Aorta (tissue), 5 donors: ENCODE measurements at places on chromosomes 16 and 17. TPM values are rescaled to one million over a fixed set of nuclear protein-coding genes. Genes with fewer than 3 reads are reported as not detected.

PRR15L gene
- not detected for total RNA-seq

IL32 gene
- total RNA-seq = 71.6 TPM

FBXL16 gene
- 0.18 TPM for total RNA-seq

CHD9NB gene
- 0.88 TPM for total RNA-seq

KRT33A gene
- total RNA-seq = not detected

GAS2L2 gene
- not detected for total RNA-seq

SLC38A8 gene
- not detected for total RNA-seq

TPSD1 gene
- total RNA-seq = not detected

CDK5R1 gene
- total RNA-seq = 1.0 TPM

CCL16 gene
- total RNA-seq = 1.9 TPM

MC1R gene
- 10.2 TPM for total RNA-seq

NECAB2 gene
- 0.23 TPM for total RNA-seq

EFCAB5 gene
- 1.1 TPM for total RNA-seq

PNMT gene
- 1.5 TPM for total RNA-seq

GDE1 gene
- total RNA-seq = 39.0 TPM

ALDH3A1 gene
- 0.27 TPM for total RNA-seq

TP53TG3F gene
- total RNA-seq = not detected

IGFALS gene
- total RNA-seq = not detected

VMO1 gene
- total RNA-seq = 19.3 TPM

SLC47A1 gene
- total RNA-seq = 5.7 TPM

TNFRSF13B gene
- total RNA-seq = not detected

KRT34 gene
- not detected for total RNA-seq

PCGF2 gene
- total RNA-seq = 61.4 TPM

IRF8 gene
- 12.5 TPM for total RNA-seq

NOD2 gene
- total RNA-seq = 3.7 TPM

ATP1B2 gene
- total RNA-seq = 7.2 TPM

SHISA9 gene
- total RNA-seq = 0.10 TPM

ADAD2 gene
- total RNA-seq = not detected

ABCA9 gene
- total RNA-seq = 25.1 TPM

TNFSF12 gene
- 84.5 TPM for total RNA-seq

ABCA5 gene
- 20.1 TPM for total RNA-seq

OR2C1 gene
- total RNA-seq = not detected

VTN gene
- total RNA-seq = 1.5 TPM

DNAAF8 gene
- 0.24 TPM for total RNA-seq

CDH8 gene
- total RNA-seq = 4.1 TPM

RRAD gene
- total RNA-seq = 30.1 TPM

OR3A2 gene
- total RNA-seq = not detected

SLC5A11 gene
- not detected for total RNA-seq

SEC14L5 gene
- 0.90 TPM for total RNA-seq

ZSCAN10 gene
- total RNA-seq = not detected

SLFN12L gene
- 3.1 TPM for total RNA-seq

OR1F1 gene
- total RNA-seq = not detected

GRIN2A gene
- total RNA-seq = 2.0 TPM

APOBR gene
- 2.5 TPM for total RNA-seq

COASY gene
- total RNA-seq = 43.2 TPM

CTRL gene
- 0.90 TPM for total RNA-seq

LUC7L gene
- total RNA-seq = 98.5 TPM

DBNDD1 gene
- total RNA-seq = 3.5 TPM

GAST gene
- not detected for total RNA-seq

SLC5A2 gene
- 0.24 TPM for total RNA-seq

PRSS53 gene
- total RNA-seq = 6.0 TPM

HOXB8 gene
- total RNA-seq = 1.0 TPM

CD300E gene
- 4.3 TPM for total RNA-seq

CPNE7 gene
- 0.13 TPM for total RNA-seq

PYDC1 gene
- total RNA-seq = not detected

IL17C gene
- total RNA-seq = not detected

RNF43 gene
- 0.68 TPM for total RNA-seq

LPO gene
- not detected for total RNA-seq

MAZ gene
- 127 TPM for total RNA-seq
